ENCODE measurements at places on chromosomes 2 and 18.

DNA sequence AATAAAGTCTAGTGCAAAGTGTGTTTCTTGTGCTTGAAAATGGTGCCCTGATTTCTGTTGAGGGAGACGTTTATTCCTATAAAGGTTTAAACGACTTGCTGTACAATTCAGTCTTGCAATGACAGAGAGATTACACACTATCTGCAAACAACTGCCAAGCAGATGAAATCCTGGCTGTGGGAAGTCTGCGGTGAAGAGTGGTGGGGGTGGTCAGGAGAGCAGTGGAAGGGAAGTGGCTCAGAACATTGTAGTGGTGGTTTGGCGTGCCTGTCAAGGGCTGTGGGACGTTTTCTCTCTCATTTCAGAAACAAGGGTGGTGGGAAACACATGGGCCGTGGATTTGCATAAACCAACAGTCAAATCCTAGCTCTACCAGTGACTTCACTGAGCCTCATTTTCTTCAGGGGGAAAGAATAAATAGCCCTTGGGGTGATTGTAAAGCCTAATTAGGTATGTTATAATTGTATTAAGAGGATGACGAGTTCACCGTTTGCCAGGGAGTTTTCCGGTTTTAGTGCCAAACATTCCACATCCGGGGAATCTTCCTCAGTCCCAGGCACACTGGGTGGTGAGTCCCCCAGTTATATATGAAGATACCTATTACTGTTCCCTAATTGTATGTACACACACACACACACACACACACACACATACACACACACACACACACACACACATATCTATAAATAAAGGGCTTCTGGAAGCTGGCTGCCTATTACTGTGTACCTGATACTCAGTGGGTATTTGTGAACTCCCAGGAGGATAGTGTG lies 115.0 kb downstream of the SPTBN1 start:
- no peak for DNase-seq

DNA sequence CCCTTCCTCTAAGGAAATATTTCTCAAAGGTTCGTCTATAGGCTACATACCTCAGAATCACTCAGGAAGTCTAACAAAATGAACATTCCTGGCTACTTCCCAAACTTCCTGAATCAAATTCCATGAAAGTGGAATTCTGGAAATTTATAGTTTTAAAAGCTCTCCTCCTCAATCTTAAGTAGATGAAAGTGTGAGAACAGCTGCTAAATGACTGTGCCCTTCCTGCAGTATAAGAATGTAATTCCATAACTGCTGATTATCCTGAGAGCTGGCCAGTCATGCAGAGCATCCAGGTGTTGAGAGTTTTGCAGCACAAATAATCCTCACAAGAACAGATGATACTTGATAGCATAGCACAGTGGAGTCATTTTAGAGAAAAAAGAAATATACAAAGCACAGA lies 265.0 kb downstream of the KCNJ3 start:
- no peak for DNase-seq

DNA sequence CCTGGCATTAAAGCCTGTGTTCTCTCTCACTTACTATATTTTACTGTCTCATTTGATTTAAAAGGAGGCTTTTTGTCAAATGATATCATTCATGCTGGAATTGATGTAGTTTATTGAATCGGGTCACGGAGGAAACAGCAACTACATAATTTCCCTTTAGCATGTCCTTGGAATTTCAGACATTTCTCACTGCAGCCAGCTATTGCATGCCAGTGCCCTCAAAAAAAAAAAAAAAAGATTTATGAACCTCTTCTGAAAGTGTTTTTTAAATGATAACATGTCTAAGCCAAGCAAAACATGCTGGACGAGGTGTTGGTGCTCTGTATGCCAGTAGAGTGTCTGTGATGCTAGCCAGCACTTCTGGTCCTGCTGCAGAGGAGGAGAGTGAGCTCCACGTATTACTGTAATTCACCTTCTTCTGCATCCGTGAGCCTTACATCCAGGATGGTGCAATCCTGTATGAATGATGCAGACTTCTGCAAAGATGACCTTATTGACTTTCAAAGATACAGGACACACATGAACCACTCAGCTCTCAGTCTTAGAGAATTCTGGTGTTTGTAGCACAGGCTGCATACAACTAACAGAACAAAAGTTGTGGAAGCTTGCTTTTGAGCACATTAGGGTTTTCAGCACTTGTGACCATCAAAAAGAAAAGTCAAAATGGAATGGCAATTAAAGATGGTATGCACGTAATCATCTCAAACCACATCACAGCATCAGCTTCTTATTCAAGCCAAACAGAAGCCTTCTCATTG lies 31.1 kb downstream of the UGP2 start:
- no peak for DNase-seq

GRCh38 chr2:2057125-2057721 lies 273.9 kb downstream of the MYT1L start:
- DNase-seq = no peak

Measured in GM18507 (cell line).